ENCODE measurements at places on chromosomes 6 and 20.

- DNase-seq = no peak
Measured at GRCh38 chr6:111899531-111899930, 26.3 kb upstream of the FYN start.

GRCh38 chr6:35128496-35128895 is 12.6 kb downstream of the TCP11 start:
- DNase-seq = no peak

DNA sequence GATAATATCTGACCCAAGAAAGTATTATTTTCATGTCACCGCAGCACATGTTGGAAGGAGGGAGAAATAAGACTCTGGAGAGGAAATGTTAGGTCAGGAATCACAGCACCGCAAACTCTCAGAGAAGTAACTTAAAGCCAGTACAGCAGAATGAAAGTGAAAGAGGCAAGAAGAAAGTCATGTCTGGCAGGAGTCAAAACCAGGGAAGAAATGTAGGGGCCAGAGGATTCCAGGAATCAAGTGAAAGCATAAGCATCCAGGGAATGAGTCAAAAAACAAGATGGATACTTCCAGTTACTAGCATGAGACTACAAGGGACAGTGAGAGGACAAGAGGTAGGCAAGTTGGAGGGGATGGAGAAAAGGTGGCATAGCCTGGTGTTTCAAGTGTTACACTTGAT is 80.4 kb downstream of the AK9 start:
- no peak for DNase-seq

DNA sequence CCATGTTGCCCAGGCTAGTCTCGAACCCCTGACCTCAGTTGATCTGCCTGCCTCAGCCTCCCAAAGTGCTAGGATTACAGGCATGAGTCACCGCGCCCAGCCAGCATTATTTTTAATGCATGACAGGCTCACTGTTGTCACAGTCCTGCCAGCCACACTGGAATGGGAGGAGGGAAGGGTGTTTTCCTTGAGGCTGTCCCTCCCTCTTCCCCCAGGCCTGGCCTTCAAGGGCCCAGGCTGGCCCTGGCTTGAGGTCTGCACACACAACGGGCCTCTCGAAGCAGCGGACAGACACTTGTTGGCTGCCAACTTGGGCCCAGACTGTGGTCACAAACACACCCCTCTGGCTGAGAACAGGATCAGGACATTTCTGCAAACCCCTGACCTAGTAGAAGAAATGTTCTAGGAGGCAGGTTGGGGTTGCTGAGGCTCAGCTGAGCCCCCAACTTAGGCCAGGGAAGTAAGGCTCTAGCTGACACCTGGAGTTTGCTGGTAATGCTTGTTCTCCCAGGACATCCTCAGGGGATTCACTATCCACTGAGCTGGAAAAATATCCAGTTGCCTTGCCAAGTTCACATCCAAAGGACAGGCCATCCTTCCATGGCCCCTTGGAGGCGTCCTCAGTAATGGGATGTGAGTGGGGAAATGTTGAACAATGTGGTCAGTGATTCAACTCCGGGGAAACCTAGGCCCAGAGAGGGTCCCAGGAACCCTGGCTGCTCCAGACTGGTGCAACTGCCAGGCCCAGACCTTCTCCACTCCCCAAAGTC is 9.9 kb downstream of the SNTA1 start:
- DNase-seq = no peak

GRCh38 chr20:37704955-37705354 is 11.1 kb downstream of the CTNNBL1 start:
- DNase-seq = no peak

DNA sequence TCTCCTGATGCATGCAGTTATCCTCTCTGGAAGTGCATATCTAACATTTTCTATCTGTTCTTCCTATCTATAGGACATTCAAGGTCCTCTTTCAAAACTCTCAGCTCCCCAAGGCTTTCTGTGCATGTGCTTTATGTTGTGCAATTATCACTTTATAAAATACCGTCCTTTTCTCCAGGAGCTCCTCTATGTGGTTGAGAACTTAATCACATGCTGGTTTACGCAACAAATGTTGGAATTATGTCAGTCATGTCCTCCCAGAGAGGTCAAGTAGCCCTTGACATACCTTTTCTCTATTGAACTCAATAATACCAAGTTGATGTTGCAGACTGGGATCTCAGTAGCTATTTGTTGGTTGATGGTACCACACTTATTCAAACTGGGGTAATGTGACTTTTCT is 388.4 kb downstream of the BTBD3 start:
- no peak for DNase-seq

DNA sequence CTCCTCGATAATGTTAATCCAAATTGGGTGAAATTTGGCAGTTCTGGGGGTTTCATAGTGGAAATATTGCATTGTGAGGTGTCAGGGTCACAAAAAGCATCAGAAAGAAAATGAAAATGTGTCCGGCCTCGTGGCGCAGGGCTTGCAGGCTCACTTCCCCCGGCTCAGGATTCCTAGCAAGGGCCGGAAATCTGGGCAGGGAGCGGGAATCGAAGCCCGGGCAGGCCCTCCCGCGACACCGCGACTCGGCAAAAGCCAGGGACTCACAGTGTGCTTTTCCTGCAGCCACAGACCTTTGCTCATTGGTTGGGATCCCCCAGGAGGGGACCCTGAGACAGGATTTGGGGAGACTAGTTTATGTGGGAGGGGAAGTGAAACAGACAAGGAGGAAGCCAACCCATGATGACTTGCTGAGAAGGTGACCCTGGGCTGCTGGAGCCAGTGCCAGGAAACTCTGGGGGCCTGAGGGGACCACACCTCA is 847 bp upstream of the CD93 start:
- DNase-seq = no peak

DNA sequence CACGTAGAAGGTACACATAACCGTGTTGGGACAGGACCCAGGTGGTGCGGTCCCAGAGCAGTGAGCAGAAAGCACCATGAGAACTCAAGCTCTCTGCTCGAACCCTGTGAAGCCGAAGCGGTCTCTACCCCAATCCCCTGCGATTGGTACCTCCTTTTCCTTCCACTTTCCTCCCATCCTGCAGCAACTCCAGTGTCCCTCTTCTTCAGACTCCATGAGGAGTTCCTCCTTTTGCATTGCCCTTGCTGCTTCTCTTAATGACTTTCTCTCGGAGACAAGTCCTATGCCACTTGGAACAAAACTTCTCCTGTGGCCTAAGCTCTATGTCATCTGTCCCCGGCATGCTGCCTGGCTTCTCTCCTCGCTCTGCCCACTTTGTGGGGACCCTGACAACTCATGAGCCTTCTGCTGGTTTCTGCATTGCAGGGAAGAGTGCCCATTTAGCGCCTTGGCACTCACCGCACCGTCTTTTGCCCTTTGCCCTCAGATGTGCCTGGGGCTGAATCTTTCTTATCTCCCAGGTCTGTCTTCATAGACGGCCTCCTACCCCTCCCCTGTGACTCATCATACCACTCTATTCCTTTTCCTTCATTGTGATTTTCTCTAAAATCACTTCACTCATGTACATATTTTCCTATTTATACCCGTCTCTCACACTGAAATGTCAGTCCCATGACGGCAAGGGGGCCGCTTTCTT is 9.2 kb upstream of the ZNF831 start:
- no peak for DNase-seq

GRCh38 chr20:34896086-34896621 is 19.7 kb downstream of the ACSS2 start:
- DNase-seq = no peak

GRCh38 chr20:44956410-44956809 is 3.8 kb downstream of the TOMM34 start:
- no peak for DNase-seq

- DNase-seq = no peak
Measured at GRCh38 chr6:139325125-139325524, 33.3 kb upstream of the TXLNB start.

DNA sequence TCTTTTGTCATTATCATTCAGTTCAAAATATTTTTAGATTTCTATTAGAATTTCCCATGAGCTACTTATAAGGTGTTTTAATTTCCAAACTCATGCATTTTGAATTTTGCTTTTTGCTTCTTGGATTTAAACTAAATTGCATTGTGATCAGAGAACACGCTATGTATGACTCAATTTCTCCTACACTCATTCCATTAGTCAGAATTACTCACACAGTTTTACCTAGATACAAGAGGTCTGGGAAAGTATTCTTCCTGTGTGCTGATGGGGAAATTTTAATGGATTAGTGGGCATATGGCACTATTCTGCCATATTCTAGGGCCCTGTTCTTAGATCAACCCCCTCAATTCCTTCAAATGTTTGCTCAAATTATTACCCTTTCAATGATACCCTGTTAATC is 49.9 kb upstream of the BMP5 start:
- DNase-seq = no peak

DNA sequence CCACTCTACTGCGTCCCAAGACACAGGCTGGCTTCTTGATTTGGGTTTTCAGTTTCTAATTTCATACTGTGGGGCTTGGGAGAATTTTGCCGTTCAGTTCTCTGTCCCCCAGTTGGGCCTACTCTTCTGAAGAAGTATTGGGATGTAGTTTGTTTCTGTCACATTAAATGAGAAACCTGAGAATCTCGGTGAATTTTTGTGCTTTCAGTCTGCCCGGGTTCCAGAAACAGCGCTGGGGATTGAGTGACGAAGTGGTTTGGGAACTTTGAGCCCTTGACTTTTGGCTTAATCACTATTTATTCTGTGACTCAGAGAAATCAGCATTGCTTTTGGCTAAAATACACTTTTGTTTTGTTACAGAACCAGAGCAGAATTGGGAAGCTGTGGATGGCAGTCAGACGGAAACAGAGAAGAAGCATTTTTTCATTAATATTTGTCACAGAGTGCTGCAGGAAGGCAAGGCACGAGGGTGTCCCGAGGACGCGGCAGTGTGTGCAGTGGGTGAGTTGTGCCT is 74.0 kb downstream of the IGF2R start:
- no peak for DNase-seq

DNA sequence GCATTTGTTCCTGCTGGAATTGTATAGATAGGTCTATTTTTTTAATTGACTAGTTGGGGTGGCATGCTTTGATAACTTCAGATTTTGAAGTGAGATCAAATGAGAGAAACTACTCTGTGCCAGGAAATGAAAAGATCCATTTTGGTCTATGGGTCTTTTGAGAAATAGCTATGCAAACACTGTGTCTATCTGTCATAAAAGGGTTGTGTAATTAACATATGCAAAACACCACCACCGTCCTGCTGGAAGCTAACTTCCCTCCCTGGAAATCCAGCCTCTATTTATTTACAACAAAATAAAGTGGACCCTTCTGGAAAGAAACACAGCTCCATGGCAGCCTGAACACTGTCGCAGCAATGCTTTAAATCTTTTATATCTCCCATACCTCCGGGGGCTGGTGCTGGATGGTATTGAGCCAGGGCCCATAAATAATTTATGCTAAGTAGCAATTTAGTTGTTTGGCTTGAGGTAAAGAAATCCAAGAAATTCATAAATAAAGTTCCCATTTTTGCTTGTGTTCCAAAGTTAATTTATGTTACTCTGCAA is 244.2 kb upstream of the POU3F2 start:
- no peak for DNase-seq

DNA sequence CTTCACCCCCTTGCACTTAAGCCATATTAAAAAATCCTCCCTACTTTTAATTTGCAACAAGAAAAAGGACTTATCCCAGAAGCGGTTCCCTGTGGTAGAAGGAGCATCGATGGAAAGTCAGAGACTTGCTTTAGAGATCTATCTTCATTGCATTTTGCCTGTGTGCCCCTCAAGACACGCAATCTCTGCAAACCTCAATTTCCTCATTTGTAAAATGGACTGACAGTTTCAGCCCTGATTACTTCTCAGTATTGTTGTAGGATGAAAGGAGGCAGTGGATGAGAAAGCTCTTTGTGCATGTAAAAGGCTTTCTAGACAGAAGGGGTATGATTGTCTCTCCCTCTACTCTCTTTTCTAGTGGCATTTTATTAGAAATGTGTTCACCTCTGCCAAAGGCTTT is 410.2 kb downstream of the CDC5L start:
- DNase-seq = no peak

DNA sequence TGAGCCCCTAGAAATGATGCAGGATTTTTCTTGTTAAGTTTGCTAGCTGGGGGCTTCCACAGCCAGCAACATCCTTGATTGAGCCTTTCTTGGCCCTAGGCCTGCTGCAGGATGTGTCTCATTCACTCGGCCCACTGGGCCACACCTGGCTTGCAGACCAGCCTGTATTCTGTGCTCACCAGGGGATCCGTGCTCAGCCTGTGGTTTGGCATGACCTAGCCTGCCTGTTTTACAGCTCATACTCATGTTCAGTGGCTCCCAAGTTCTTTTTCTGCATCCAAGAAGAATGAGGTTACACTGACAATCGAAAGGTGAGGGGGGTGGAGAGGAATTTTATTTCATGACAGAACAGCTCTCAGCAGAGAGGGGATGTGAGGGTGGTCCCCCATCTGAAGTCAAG is 263.4 kb downstream of the RIMS1 start:
- DNase-seq = no peak

GRCh38 chr20:61673152-61673847 is 392.4 kb downstream of the TAF4 start:
- peak; percentile 78 for DNase-seq

- no peak for DNase-seq
Measured at GRCh38 chr6:51029561-51029960, 210.9 kb downstream of the TFAP2B start.

DNA sequence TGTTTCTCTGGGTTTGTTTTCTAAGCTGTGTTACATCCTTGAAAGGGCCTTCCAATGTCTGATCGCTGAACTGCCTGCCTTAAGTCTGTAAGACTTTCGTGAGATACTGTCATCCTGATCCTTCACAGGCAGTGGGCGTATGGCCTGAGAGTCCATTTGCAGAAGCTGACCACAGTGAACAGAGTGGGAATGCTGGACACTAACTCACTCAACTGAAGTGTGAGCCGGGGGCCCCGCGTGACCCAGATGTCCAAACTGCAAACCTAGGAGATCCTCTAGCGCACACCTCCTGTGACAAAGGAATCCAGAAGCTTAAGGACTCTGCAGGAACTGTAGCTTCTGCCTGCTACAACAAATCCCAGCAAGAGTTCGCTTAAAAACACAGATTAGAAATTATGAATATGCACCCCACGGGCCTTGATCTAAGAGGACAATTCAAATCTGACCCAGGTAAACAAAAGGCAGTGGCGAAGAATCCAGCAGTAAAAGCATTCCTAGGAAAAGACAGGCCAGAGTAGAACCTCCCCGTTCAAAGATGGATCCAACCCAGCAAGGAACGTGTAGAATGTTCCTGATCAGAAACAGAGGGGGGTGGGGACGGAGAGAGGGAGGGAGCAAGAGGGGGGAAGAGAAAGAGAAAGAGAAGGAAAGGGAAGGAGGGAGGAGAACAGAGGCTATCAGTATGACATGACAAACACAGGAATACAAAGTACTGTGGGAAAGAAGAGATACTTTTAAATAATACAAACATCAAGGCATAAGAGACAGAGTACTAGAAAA is 135.0 kb upstream of the AFDN start:
- no peak for DNase-seq

Data from NCI-H1105 (cell line).